Esophagus squamous epithelium (tissue), 5 donors: ENCODE measurements at places on chromosomes 12 and 14. TPM values are rescaled to one million over a fixed set of nuclear protein-coding genes. Genes with fewer than 3 reads are reported as not detected.

ENDOU gene
- 112 TPM for total RNA-seq

IFNG-AS1 gene
- not detected for total RNA-seq

CPNE6 gene
- not detected for total RNA-seq

AQP6 gene
- total RNA-seq, result not detected

PMCH gene
- not detected for total RNA-seq

KRT74 gene
- total RNA-seq, result 0.19 TPM

TEX52 gene
- total RNA-seq, result not detected

PTHLH gene
- 5.0 TPM for total RNA-seq

IFNG gene
- not detected for total RNA-seq

- DNase-seq, result no peak
These were observed 27.2 kb upstream of the PTPRB start for GRCh38 chr12:70664465-70664881.

DNA sequence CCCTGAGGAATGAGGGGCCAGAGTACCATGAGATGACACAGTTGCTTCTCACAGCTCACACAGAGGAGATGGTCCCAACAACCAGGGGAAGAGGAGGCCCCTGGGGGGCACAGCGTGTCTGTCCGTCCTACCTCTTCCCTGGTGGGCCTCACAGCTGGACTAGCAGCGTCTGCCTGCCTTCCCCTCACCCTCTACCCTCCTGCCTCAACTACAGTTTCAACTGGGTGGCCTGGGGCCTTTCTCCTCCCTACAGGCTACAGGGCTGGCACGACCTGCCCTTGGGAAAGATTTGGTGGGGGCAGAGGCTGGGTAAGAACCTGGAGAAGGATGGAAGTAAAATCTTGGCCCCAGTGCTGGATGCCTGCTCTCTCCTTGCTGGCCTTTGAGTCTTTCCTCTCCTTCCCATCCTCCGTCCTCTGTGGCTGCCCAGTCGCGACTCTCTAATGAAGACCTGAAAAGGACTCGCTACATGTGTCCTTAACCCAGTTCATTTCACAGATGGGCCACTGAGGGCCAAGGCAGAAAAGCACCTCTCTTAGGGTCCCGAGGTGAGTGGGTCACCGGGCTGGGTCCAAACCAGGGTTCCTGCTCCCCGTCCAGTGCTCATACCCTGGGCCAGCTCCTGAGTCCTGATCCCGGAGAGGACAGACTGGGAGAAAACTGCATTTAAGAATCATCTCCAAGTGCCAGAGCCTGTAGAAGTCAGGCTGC is 232.5 kb downstream of the BCL11B start:
- no peak for DNase-seq

DNA sequence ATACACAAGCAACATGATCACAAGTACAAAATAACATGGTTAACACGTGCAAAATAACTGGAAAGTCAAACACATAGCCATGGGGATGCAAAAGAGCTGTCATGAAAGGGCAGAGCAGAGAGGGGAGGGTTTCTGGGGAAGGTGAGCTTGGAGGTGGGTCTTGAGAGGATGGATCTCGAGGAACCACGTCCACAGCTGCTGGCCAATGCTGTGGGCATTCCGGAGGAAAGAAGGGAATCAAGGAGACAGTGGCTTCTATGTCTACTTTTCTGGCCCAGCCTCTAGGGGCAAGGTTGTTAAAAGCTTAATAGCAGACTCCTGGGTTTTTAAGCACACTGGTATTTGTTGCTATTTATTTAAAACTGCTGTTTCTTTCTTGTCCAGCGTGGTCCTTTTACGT is 8.4 kb upstream of the MYH7 start:
- no peak for DNase-seq

DNA sequence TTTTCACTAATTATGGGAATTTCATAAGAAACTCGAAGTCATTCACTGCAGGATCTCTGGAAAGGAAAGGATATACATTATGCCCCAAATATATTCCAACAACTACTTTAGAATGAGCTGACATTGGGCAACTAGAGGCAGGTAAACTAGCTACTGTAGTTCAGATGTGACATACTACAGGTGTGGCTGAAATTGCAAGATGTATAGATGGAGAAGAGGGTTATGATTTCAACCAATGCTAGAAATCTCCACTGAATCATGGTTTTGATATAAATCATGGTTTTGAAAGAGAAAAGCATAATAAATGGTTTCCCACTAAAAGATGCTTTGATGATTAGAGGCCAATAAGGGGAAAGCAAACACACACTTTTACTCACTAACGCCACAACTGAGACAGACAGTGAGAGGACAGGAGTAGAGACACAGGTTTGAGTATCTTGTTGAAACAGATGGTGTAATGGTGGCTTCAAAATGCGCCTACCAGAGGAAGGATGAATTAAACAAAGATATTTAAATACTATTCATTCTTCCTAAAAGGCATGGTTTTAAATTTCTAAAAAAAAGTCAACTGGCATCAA is 296.1 kb upstream of the DIO2 start:
- DNase-seq, result no peak

GRCh38 chr14:104051092-104051813 is 34.2 kb upstream of the ASPG start:
- DNase-seq, result no peak

- DNase-seq, result no peak
These were observed 250.2 kb downstream of the CACNA1C start for GRCh38 chr12:2302711-2303580.

DNA sequence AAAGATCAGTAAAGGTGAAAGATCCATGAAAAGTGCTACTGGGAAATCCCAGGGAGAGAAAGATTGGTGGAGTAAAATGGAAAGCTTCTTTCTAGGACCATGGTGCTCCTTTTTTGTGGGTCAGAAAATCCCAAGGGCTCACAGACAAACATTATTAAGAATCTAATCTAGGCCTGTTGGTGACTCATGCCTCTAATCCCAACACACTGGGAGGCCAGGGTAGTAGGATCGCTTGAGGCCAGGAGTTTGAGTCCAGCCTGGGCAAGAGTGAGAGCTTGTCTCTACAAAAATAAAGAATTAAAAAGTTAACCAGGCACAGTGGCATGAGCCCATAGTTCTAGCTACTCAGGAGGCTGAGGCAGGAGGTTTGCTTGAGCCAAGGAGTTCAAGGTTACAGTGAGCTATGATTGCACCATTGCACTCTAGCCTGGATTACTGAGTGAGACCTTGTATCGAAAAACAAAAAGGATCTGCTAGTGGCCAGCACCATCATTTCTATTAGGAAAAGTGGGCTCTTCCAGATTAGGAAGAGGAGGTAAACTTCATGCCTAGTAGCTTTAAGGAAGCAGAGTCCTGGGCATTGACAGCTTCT is 43.0 kb downstream of the TXNRD1 start:
- no peak for DNase-seq

DNA sequence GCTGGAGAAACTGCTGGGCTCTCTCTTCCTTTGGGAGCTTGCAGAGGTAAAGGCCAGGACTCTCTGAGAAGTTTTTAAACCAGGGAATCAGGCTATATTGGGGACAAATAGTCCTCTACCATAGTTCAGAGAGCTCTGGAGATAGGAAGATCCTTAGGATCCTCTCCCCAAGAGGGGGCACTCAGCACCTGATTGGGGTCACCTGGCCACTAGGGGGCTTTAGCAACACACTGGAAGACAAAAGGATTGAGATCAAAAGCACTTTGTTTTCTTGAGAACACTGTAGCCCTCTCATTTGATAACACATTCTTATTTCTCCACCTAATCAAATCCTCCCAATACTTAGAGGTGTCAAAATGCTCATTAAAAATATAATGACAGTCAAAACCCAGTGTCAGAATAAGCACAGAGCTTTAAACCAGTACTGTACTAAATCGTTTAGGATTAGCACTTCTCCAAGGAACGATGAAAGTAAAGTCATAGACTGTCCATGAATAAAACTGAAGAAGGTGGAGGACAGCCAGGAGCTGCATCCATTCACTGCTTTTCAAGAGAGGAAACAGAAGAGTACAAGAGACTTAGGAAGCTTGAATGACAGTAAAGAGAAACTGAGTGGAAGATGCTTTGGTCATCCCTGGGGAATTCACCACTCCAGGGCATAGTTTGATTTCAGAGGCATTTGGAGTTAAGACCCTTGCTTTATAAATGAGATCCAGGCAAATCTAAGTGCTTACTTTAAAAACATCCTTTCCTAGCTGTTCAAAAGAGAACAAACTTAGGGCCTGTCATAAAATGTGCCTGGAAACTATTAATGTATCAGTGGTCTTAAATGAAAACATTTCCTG is 26.5 kb downstream of the BMP4 start:
- DNase-seq, result no peak

DNA sequence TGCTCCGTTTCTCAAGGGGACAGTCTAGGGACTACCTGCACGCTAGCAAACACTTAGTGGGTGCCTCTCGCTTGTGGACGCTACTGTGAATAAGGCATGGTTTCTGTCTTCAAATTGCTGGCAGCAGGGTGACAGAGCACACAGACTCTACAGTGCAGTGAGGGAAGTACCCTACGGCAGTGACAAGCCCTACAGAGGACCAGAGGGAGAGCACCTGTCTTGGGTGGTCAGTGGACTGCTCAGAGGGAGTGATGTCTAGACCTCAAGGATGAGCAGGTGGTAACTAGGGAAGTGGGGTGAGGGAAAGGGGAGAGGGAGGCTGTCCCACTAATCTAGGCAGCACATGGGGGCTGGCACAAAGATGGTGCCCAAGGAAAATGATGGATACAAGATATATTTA is 160.5 kb downstream of the RBM19 start:
- DNase-seq, result no peak

DNA sequence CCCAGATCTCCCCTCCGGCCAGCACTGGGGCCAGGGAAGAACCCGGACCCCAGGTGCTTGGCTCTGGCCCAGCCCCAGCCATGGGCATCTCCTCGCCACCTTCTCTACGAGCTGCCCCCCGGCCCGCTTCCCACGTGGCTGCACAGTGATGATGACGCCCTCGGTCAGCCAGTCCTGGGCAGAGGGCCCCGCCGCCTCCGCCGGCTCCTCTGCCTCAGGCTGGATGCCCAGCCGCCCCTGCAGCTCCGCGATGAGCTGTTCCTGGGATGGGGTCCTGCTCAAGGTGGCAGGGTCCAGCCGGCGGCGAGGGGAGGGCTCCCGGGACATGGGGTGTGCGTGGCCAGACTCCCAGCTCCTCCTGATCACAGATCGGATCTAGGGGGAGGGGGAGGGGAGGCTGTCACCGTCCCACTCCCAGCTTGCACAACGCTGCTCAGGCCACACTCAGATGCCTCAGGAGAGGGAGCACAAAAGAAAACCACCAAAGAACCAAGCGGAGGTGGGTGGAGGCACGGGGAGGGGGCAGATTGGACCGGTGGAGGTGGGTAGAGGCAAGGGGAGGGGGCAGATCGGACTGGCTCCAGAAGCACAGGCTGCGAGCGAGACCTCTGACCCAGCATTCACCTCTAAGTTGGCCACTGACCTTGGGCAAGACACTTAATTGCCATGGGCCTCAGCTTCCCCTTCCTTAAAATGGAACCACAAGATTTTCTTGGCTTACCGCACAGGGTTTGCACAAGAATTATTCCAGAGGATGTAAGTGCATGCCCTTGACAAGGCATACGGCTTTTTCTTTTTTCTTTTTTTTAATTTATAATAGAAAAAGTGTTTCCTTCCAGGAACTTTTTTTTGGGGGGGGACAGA is 16.1 kb upstream of the RPLP0 start:
- no peak for DNase-seq

- no peak for DNase-seq
These were observed 14.5 kb upstream of the LLPH start for GRCh38 chr12:66144791-66145754.

- DNase-seq, result no peak
These were observed 342.6 kb downstream of the NOVA1 start for GRCh38 chr14:26255213-26255612.

DNA sequence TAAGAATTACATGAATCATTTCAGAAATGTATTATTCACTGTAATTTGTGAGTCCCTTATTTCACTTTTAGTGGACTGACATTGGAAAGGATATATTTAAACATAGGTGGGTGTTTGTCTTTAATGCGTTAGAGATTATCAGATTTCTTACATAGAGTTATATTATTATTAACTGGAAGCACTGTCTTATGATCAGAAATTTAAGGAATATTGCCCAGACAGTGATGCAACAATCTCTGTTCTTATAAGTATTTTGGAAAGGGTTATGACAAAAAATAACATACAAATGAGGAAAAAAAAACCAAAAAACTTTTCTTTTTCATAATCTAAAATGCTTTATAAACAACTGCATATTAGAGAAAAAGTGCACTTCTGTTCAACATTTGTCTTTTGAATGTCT is 836.6 kb downstream of the SLC6A15 start:
- no peak for DNase-seq

DNA sequence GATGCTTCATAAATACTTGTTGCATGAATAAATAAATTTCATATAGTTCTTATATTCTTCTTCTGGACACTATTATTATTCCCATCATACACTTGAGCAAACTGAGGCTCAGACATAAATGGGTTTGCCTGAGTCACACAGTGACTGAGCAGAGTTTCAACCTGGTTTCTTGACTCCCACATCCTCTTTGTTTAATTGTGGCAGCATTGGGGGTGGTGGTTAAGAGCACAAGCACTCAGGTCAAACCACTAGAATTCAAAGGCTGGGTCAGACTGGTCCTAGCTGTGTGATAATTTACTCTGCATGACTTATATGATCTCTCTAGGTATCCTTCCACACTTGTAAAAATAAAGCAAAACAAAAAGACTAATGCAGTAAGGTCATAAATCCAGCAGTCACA is 274.9 kb upstream of the SRRM4 start:
- DNase-seq, result no peak

DNA sequence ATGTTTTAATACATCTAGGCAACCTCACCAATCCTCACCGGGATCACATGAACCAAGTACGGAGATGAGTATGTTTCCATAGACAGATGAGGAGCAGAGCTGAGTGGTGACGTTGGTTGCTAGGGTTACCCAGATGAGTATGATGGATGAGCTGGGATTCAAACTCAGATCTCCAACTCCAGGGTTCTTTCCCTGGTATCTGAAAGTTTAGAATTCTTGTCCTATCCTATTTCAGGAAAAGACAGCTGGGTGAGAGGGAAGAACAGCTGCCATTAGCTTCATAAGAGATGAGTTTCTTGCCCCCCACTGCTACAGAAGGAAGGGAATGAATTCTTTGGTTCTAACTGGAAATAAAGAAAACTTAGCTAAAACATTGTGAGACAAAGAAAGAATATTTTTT is 728.9 kb upstream of the TBX3 start:
- DNase-seq, result no peak
